Activated CD8-positive, alpha-beta memory T cell treated with anti-CD3 and anti-CD28 coated beads for 24 hours (primary cell): ENCODE measurements at places on chromosomes 6 and 20.

DNA sequence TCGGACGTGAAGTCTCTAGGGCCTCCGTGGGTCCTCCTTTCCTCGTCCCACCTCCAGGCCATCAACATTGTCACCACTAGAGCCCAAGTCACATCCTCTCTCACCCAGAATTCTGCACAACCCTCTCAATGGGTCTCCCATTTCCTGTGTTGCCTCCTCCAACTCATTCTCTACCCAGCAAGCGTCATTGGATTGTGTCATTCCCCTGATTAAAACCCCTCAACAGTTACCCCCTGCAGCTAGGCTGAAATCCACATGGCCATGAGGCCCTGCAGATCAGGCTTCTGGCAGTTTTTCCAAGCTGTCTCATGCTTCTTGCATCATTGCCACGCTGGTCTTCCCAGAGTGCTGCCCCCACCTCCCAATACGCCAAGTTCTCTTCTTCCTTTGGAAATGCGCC, 12.9 kb upstream of the FAM210B start:
- no peak for DNase-seq

DNA sequence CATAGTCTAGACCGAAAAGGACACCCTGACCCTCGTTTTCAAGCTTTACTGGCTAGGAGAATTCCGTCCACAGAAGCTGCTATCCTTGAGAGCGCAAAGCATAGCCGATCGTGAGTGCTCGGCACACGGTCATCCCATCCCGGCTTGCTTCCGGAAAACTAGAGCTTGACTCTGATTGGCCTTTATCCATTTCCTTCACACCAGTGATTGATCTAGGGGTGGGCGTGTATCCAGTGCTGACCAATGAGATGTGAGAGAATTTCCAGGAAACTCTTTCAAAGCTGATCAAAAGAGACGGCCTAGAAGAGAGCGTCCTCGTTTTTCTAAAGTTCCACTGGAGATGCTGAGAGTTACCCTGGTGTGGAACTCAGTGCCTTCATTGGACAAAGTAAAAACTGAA, 41.0 kb upstream of the NFATC2 start:
- no peak for DNase-seq

GRCh38 chr20:32365564-32365963, 7.4 kb downstream of the ASXL1 start:
- no peak for DNase-seq

GRCh38 chr20:36672991-36673390, 27.0 kb upstream of the SLA2 start:
- DNase-seq, result no peak

DNA sequence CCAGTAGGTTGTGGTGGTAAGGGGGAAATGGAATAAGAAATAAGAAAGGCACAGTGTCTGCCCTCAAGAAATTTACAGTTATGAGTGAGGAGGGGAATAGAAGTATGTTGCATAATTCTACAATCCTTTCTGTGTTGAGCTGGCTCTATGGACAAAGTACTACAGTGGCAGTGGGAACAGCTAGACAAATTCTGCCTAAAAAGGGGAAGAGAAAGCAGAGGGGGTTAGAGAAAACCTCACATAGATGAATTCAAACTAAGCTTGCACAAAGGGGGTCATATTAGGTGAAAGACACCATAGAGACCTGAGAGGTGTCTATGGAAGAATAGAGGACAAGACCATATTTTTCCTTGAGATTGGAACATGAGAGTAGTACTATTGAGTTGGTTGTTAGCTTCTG, 146.9 kb upstream of the VGLL2 start:
- no peak for DNase-seq

GRCh38 chr20:46683011-46683667, 6.1 kb downstream of the TP53RK start:
- no peak for DNase-seq

DNA sequence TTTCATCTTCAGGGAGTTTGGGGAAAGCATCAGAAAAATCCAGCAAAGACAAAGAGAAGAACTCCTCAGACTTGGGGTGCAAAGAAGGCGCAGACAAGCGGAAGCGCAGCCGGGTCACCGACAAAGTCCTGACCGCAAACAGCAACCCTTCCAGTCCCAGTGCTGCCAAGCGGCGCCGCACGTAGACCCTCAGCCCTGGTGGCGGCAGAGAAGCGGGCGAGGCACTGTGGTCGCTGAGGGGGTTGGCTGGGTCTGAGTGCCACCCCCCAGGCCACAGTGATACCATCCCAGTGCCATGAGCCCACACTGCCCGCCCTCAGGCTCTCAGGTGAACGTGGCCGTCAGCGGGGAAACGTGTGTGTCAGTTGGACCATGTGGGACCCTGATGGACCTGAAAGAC, 3.2 kb downstream of the MRGBP start:
- DNase-seq, result no peak
